ENCODE measurements at places on chromosomes 7 and 10.

DNA sequence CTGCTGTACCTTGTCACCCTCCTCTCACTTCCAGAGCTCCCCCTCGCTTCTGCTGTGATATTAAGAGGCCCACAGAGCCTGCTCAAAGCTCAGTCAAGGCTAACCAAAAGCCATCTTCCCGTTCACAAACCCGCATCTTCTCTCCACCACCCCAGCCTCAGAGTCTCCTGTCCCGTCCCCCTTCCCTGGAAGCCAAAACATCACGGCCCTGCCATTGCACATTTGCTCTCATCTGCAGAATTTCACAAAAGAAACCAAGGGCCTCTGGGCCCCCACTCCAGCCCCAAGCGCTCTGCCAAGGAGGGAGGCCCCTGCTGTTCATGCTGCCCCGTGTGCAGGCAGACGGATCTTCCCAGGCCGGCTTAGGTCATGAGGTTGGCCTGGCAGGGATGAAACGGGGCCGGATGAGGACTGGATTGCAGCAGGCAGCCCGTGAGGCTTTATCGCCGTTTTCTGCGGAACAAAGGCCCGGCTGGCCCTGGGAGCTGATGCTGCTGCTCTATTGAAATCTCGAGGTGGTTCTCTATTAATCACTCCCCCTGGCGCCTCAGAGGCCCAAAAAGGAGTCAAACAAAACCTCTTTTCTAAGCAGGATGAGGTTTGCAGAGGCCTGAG, 31.6 kb upstream of the FOXK1 start:
- peak; percentile 19 for DNase-seq

- no peak for DNase-seq
Measured at GRCh38 chr7:142668495-142668894, 80.8 kb upstream of the PRSS1 start.

- DNase-seq, result no peak
Measured at GRCh38 chr7:156652886-156653568, 12.5 kb downstream of the RNF32 start.

DNA sequence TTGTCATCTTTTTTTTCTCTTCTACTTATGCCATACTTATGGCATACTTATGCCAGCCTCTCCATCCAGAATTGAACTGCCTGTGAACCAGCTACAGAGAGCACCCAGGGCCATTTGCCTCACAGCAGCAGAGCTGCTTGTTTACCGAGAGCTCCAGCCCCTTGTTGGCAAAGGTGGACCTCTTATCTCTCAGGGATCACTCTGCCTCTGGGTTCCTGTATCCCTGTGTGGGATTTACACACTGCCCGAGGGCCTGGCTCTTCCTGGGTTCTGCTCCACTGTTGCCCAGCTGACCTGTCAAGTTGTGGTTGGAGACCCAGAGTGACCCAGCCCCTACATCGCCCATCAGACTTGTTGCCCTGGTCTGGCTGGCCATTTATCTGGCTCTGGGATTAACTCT, 22.3 kb downstream of the MRPS33 start:
- DNase-seq, result no peak

DNA sequence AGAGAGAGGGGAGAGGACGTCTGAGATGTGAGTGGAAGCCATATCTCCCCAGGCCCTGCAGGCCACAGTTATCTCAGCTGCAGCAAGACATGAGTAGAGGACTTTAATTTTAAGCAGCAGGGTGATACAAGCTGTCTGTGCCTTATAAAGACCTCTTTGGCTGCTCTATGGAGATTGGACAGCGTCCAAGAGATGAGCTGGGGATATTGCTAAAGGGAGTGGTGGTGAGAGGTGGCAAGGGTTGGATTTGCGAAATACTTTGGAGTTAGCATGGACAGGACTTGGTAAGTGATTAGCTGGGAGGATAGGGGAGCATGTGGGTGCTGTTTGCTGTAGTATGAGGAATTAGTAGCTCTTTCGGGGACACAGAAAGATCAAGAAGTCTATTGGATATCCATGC, 191.8 kb downstream of the CACNB2 start:
- no peak for DNase-seq

All from nephron progenitor cell (in vitro differentiated cells).